ENCODE measurements at places on chromosomes 5 and 9.

- DNase-seq, result no peak
These were observed 32.7 kb downstream of the SMC5 start for GRCh38 chr9:70291446-70291845.

- no peak for DNase-seq
These were observed 3.4 kb upstream of the RXRA start for GRCh38 chr9:134322781-134323241.

DNA sequence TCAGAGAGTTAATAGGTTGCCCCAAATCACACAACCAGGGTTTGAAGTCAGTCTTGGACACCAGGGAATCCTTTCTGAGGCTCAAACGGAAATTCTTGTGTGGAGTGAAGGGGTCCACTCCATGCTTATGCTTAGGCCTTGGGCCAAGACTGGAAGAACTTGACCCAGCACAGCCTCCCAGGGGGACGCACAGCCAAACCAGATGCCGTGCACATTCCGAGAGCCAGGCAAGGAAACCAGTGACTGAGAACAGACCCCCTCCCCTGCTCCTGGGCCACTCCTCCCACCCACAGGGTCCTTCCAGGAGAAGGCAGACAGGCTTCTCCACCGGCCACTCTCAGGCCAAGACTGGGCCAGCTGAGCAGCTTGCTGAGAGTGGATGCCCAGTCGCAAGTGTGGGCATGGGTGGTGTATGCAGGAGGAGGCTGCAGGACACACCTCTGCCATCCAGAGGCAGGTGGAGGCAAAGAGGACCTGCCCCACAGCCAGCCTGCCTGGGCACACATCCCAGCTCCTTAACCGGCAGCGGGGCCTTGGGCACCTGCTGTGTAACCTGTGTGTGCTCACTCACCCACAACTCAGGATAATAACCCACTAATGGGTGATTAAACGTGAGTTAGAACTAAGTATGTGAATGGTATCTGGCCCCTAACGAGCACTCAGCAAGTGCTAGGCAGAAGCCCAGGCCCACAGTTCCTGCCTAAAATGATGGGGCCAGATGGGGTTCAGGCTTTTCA is 38.0 kb downstream of the NIPAL4 start:
- DNase-seq, result no peak

GRCh38 chr5:6578676-6579343 is 54.0 kb downstream of the NSUN2 start:
- DNase-seq, result no peak

- DNase-seq, result no peak
These were observed 57.3 kb downstream of the CTSL start for GRCh38 chr9:87783180-87783579.

DNA sequence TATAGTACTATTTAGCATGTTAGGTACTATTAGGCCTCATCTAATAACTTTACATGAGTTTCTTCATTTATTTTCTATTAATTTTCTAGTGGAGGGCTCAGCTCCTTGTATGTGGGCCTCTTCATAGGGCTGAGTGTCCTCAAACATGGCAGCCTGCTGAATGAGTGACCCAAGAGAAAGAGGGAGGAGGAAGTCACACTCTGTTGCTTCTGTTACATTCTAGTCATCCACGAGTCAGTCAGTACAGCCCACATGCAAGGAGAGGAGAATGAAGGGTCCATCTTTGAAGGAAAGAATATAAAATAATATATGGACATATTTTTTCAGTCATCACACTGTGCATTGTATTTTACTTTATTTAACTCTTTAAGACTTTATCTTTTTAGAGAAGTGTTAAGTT is 66.6 kb upstream of the NR3C1 start:
- DNase-seq, result no peak

GRCh38 chr9:131273146-131273855 is 3.0 kb downstream of the FAM78A start:
- no peak for DNase-seq

DNA sequence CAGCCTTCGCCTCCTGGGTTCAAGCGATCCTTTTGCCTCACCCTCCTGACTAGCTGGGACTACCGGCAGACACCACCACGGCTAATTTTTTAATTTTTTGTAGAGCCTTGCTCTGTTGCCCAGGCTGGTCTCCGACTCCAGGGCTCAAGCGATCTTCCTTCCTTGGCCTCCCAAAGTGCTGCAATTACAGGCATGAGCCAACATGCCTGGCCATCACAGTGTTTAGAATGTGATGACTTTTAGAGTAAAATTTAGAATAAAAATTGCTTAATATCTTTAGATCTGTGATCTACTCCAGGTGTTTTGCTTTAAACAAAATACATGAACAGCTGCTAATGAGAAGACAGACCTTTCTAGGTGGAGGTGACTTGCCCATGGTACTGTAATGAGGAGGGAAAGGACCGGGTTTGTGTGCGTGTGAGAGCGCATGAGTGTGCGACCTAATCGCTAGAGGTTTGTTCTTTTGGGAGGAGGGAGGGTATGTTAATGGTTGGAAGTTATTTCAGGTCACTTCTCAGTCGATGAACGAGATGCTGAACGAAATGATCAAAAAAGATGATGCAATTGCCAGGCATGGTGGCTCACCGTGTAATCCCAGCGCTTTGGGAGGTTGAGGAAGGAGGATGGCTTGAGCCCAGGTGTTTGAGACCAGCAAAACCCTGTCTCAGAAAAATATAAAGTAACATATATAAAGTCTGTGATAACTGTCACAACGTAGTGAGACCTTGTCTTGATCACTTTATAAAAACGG is 2.0 kb downstream of the CNOT6 start:
- no peak for DNase-seq
